ENCODE measurements at places on chromosomes 2 and 18.
A peak's percentile ranks its signal among the peaks of the same experiment; 100 is the strongest.

DNA sequence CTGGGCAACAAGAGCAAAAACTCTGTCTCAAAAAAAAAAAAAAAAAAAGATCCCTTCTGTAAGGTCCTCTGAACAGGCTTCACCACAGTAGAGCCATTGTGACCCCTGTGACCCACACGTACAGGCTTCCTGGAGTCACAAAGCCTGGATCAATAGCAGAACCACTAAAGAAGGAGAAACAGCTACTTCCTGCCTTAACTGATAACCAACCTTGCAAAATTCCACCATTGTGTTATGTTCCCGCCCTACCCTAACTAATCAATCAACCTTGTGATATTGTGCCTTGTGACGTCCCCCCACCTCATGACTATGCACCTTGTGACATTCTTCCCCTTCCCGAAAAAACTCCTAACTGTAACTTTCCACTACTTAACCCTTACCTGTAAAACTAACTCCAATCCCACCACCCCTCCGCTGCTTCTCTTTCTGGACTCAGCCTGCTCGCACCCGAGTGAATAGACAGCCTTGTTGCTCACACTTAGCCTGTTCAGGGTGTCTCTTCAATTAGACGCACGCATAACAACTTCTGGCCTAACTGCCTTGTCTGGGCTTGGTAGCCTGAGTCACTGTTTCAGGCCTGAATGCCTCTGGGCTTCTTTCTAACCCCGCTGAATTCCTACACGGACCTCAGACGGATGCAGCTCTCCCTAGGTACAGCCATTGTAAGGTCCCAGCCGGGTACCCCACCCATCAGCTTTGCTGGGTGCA is 13.9 kb downstream of the SCYGR8 start:
- H3K27me3 ChIP-seq = peaks cover 20% of the 10 kb centered on the region
- no peak for DNase-seq
- no peak overlapping the region for H3K4me3 ChIP-seq
- H3K36me3 ChIP-seq = peaks cover 3% of the 10 kb centered on the region

DNA sequence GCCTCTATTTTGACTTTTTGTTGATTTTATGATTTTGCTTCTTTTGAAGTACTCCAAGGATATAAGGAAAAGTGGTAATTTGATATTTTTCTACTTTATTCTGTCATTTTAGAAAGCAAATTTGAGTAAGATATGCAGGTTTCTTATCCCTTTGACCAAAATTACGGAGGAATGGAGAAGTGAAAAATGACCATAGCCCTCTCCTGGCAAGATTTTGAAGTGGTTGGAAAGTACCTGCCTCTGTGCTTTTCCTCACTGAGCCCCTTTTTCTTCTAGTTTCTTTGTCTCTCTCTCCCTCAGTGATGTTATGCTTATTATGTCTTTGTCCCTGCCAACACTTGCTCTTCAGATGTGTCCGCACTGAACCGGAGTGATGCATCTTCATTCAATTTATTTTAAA is 898.1 kb downstream of the EPHA4 start:
- H3K27ac ChIP-seq = no peak overlapping the region
- no peak overlapping the region for H3K4me3 ChIP-seq
- no peaks in the 10 kb centered on the region for H3K4me1 ChIP-seq

DNA sequence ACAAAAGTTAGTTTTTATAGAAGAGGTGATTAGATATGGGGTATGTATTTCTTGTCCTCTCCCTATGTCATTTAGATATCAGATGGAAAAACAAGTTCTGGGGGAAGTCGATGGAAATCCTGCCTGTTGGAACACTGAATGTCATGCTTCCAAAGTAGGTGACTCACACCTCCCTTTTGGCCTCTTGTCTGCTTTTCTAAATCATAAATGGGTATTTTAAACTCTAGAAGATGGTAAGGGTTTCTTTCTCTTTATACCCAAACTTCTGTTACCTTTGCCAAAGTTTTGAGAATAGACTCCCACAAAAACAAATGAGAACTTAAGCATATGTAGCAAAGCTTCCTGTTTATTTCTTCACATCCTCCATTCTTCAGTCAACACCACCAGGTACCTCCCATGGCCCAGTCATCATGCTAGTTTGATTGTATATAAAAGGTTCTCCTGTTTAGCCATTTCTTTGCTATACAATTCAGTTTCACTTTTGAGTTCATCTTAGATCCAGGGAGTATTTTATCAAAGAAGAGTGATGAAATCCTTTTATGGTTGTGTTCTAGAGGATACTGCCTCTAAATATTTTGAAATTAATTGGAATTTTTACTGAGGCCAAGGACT is 63.9 kb downstream of the PRKRA start:
- no peak overlapping the region for H3K4me3 ChIP-seq
- H3K36me3 ChIP-seq = no peaks in the 10 kb centered on the region
- peaks cover 19% of the 10 kb centered on the region for H3K27me3 ChIP-seq
- H3K27ac ChIP-seq = peak overlapping the region; percentile 72

DNA sequence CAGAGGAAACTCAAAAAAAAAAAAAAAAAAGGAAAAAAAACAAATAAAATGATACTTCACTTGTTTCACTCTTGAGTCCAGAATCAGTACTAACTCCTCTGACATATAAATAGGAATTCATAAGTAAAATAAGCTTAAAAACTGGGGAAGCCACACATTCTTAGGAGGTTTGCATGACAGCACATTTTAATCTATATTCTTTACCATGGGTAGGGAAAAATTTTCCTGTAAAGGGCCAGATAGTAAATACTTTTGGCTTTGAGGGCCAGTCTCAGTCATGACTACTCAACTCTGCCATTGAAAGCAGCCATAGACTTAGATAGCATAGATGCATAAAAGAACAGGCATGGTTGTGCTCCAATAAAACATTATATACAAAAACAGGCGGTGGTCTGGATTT is 145.2 kb downstream of the BCL11A start:
- H3K4me1 ChIP-seq = no peaks in the 10 kb centered on the region
- no peak overlapping the region for H3K4me3 ChIP-seq
- peaks cover 44% of the 10 kb centered on the region for H3K27me3 ChIP-seq

DNA sequence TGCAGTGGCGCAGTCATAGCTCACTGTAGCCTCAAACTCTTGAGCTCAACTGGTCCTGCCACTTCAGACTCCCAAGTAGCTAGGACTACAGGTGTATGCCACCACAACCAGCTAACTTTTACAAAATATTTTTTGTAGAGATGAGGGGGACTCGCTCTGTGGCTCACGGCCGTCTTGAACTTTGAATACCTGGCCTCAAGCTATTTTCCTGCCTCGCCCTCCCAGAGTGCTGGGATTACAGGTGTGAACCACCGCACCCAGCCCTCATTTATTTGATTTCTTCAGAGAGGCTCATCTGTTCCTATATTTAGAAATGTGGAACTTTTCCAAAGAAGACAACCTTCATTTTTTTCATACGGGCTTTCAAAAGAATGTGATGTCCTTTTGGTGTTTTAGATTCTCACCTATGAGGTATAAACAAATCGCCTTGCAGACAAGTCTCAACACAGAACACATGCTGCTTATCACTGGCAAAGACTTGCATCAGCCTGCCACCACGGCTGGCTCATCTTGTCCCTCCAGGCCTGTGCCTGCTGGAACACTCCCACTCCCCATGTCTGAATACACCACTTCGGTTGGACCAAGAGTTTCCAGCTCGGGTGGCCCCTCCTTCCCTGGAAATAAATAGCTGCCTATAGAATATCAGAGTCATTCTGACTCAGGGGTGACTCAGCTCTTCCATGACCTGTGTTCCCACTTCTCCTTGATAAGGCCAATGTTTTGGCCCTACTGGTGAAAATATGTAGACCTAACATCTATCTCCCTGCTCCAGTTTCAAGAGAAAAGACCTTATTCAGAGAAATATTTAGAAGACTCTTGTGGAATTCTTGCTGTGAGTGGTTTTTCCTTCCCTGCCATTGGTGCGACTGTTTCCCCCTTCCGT is 202.6 kb downstream of the TGIF1 start:
- peaks cover 3% of the 10 kb centered on the region for H3K36me3 ChIP-seq
- no peak overlapping the region for H3K27ac ChIP-seq
- no peaks in the 10 kb centered on the region for H3K27me3 ChIP-seq
- H3K4me3 ChIP-seq = no peak overlapping the region
- peaks cover 4% of the 10 kb centered on the region for H3K4me1 ChIP-seq

Data from T-helper 17 cell (primary cell).